ENCODE measurements at places on chromosomes 1 and 21. TPM values are rescaled to one million over a fixed set of nuclear protein-coding genes. Genes with fewer than 3 reads are reported as not detected.

PUM1 gene
- total RNA-seq = 78.1 TPM

PLEKHA6 gene
- 48.9 TPM for total RNA-seq

AMY2A gene
- total RNA-seq = not detected

TP73 gene
- 0.04 TPM for total RNA-seq

SRGAP2B gene
- 11.4 TPM for total RNA-seq

TSPEAR gene
- not detected for total RNA-seq

ADORA1 gene
- total RNA-seq = 7.0 TPM

AVPR1B gene
- total RNA-seq = not detected

LCE1E gene
- total RNA-seq = not detected

CRNN gene
- not detected for total RNA-seq
